ENCODE measurements at places on chromosomes 1 and 21.

- no peak for DNase-seq
Observed at GRCh38 chr1:17201201-17202021, 3.5 kb upstream of the PADI1 start.

GRCh38 chr1:156241311-156241811 is 623 bp upstream of the BGLAP start:
- no peak for DNase-seq

DNA sequence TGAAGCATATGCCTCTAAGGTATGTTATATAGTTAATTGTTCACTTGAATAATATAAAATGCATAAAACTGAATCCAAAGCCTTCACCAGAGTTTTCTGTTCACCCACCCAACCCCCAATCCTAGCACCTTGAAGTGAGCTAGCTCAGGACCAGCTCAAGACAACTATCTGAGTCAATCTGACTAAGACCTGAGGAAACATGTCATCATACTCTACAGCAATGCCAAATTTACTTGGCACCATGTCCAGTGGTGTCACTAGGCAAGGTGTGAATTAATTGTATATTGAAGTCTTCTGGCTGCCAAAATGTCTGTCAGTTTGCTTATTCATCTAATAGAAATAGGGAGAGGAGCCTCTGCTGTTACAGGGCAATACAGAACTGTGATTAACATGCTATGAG is 3.8 kb downstream of the DNASE2B start:
- DNase-seq: no peak

DNA sequence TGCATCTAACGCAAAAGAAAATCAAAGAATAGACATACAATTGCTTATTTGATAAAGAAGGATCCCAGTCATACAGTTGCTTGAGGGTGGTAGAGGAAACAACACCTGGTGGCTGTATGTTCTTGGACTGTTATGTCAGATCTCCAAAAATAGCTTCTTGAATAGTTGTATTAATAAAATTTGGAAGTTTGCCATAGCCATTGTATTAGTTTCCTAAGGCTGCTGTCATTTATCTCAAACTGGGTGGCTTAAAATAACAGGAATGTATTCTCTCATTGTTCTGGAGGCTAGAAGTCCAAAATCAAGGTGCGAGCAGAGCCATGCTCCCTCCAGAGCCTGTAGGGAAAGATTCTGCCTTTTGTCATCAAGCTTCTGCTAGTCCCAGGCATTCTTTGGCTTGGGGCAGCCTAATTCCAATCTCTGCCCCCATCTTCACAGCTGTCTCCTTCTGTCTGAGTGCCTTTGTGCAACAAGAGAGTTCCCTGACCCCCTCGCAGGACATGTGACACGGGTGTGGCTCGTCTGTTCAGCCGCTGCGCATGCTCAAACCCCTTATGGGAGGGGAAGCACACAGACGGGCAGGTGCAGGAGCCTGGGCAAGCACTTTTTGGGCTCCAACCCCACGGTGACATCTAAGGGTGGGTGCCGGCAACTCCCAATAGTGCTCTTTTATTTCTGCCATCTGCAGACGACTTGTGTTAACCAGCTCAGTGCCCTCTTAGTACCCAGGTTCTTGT is 21.7 kb upstream of the GRIK1 start:
- DNase-seq: no peak

Measured in epithelial cell of proximal tubule (primary cell).